ENCODE measurements at places on chromosomes 5 and 9.

DNA sequence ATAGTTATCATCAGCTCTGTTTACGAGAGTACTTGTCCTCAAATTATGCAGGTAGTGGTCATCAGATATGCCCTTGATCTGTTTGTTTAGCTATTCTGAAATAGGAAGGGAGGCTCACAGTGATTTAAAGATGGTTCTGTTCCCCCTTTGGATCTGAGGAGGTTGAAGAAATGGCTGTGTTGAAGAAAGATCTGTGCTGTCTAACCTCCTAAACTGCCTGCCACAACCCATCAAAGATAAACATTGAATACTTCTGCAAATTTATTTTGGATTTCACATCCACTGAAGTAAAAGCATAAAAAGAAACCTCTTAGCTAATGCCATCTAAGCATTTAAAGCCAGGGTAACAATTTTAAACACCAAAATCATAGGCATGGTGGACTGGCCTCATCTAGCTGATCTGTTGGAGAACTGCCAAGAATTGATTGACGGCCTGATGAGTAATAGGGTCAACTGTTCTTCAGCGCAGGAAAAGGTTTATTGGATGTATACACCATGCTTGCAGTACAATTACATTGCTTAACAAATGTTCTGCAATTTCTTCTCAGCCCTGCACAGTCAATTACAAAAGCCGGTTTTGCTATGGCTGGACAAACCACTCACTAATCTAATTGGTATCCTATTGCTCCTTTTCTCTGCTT lies 97.6 kb downstream of the SEMA6A start:
- peak; percentile 12 for DNase-seq

DNA sequence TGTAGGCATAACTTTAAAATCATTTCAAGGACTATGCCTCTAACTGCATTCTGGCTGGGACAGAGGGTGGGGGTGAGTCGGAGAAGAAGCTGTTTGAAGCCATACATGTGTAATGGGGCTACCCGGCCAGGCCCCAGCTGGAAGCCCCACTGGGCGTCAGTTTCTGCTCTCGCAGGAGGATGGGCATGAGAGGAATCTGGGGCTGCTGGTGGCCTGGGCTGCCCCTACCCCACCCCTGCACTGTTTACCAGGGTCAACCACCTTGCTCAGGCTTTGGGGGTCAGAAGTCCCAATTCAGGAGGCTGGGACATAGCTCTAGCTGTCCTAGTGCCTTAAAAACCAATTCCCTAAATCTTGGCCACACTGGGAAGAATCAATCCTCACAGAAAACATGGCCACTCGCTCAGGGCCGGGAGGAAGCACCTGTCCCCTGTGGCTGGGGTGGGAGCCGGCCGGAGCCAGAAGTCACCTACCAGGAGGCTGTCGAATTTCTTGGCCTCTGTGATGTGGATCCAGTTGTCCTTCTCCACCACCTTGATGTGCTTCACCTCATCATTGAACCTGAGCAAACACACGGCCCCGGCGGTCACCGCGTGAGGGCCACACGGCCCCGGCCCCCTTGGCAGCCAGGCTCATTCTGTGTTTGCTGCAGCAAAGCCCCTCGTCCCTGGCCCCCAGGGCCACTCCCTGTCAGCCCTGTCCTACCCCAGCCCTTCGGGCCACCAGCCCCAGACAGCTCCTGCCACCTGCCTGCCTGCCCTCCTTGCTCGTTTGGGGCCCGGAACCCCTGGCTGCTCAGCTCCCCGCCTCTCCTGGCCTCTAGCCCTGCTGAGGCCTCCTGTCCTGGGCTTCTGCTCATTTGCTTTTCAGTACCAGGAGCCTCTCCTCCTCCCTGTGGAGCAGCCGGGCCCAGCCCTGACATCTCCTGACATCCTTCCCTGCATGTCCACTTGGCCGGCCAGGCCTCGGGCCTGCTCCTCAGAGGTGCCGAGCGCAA lies 33.6 kb upstream of the SARDH start:
- DNase-seq, result no peak

- no peak for DNase-seq
These were observed 505 bp upstream of the SIGMAR1 start for GRCh38 chr9:34638138-34638445.

GRCh38 chr5:132457371-132458225 lies 33.0 kb downstream of the IRF1 start:
- DNase-seq, result no peak

- DNase-seq, result no peak
These were observed 6.7 kb upstream of the OR1N2 start for GRCh38 chr9:122546196-122546595.

DNA sequence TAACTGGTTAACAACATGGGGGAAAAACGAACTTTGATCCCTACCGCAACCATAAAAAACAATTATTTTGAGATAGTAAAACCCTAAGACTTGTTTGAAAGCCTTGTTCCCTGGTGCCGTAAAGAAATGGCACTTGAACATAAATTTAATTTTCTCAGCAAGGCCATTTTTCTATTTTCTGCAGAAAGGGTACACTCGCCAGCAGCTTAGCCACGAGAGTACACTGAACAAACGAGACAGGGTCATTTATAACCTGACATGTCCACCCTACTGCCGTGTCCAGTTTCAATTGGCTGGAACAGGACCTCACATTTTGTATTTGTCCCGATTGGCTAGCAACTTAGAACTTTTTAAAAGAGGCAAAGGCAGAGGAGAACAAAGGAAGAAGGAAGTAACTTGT lies 26.8 kb downstream of the FBXW11 start:
- DNase-seq, result no peak

DNA sequence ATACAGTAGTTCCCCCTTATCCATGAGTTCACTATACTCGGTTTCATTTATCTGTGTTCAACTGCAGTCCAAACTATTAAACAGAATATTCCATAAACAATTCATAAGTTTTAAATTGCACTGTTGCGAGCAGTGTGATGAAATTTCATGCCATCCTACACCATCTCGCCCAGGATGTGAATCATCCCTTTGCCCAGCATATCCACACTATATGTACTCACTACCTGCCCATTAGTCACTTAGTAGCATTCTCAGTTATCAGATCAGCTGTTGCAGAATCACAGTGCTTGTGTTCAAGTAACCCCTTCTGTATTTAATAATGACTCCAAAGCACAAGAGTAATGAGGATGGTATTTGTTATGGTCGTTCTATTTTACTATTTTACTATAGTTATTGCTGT lies 51.5 kb downstream of the SHOC1 start:
- DNase-seq, result peak; percentile 78

DNA sequence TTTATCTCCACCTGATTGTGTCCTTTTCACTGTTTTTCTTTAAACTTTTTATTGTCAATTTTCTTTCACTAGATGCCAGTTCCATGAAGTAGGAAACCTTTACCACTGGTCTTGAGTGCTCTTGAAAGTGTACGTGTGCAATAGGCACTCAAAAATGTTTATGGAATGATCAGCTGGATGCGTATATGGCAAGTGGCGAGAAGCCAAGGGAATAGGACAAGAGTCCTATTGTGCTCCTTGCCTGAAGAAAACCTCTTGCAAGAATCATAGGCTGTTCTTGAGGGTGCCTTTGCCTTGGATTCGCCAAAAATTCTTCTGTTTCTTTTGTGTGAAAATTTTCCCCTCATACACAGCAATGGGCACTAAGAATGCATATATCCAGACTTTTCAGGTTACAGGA lies 97.7 kb downstream of the GHR start:
- DNase-seq, result no peak

DNA sequence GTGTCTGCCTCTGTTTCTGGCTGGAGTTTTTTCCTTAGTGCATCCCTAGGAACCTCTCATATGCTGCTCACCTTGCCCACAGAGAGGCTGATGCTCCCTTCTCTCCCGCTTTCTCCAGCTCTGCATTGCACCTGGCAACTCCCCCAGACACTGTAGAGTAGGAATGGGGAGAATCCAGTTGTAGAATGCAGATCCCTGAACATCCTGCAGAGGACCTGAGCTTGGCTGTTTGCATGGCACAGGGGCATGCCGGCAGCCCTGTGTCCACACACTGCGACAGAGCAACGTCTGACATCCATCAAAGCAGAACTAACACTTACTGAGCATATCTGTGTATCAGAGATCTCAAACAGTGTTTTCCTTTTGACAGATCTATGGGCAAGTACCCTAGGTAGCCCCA lies 19.9 kb downstream of the IDNK start:
- no peak for DNase-seq

DNA sequence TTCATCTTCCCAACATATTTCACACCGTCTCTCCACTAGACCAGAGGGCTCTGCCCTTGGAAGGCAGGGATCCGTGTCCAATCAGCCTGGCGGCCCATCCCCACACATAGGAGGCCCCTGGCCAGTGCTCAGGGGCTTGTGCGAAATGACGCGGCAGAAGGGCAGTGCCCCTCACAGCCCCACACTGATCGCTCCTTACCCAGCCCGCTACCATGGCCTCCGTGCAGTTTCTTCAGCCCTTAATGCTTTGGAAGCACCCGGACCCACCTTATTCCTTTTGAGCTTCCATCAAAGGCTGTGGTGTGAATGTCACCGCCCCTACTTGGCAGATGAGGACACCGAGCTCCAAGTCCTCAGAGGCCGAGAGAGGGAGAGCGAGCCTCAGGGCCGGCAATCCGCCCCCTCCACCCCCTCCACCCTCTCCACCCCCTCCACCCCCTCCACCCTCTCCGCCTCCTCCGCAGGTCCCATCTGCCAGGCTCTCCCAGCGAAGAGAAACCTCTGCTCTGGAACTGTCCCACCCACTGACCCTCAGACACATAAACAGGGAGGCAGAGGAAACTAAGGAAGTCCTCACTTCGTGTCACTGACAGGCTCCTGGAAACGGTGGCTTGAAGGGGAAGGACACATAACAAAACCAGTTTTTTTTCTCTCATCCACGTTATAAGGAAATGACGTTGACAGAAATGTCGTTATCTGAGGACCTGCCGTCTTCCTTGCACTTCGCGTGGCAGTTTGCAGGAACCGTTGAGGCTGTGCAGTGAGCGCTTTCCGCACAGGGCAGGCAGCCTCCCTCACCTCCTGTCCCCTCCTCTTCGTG lies 13.9 kb downstream of the QSOX2 start:
- DNase-seq, result no peak

DNA sequence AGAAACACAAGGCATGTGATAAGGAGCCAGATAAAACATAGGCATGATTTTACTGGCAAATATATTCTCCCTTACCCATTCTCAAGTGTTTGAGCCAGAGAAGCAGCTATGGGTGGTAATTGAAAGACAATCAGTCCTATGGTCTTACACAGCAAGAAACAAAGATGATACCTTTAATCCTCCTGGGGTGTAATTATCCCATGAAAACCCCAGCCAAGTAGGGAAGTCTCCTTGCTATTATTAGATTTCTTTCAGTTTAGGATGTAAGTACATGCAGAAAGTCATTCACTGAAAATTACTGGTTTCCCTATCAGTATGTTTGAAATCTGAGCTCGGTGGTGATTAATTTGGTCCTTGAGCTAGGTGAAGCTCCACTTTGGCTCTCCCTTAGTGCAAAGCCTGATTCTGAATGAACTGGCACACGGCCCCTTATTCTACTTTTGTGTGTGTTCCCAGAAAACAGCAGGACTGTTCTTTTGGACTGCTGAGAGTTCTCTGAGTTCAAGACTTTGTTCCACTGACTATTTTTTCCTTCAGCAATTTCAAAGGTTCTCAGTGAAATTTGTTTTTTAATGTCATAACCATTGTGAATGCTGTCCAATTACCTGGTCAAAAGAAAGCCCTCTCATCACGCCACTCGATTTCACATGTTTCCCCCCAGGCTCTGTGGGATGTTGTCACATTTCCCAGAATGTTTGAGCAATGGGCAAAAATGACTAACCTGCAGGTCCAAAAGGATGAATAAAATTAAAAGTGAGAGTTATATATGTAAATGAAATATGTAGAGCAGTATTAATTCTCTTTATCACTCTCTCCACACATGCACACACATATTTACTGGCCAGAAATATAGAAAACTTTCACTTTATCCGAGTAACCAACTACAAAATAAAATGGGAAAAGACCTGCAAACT lies 343.0 kb downstream of the RAB3C start:
- no peak for DNase-seq

GRCh38 chr5:60261732-60262131 lies 368.2 kb upstream of the PDE4D start:
- DNase-seq, result no peak

GRCh38 chr9:129458663-129459546 lies 162.0 kb downstream of the C9orf50 start:
- no peak for DNase-seq

- no peak for DNase-seq
These were observed 7.7 kb downstream of the MED27 start for GRCh38 chr9:132071847-132072507.

DNA sequence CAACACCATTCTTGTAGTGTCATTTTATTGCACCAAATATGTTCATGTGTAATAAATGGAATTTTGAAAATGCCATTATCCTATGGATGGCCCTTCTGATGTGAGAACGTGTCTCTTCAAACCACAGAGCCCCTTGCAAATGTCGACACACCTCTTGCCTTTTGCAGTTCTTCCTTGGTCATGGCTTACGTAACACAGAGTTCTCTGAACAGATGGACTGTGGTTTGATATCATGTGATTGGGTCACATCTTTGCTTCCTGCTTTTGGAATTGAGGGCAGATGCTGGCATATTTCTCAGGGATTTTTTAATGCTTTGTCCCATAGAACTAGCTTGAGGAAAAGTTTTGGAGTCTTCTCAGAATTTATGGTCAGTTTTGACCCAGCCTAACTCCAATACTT lies 4.6 kb downstream of the TGFBR1 start:
- DNase-seq, result no peak

GRCh38 chr5:37891832-37892231 lies 52.0 kb upstream of the GDNF start:
- no peak for DNase-seq

GRCh38 chr9:131423171-131423581 lies 29.3 kb downstream of the PRRC2B start:
- no peak for DNase-seq

DNA sequence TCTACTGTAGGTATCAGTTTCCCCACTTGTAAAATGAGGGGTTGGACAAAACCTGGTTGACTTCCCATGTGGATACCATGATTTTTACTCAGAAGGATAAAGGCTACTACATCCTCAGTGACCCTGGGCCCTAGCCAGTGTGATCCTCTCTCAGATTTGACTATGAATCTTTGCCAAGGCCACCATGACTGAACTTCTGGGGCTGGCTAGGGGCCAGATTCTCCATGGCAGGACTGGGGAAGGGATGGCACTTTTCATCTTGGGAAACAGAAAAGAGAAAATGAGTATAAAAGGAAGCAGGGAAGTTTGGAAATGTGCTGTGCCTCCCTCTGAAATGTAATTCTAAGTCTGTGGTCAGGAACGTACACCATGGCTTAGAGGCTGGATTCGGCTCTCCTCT lies 1.4 kb upstream of the FSTL4 start:
- no peak for DNase-seq

- DNase-seq, result no peak
These were observed 46.0 kb downstream of the VAV2 start for GRCh38 chr9:133945977-133946753.

- DNase-seq, result no peak
These were observed 9.3 kb upstream of the MOCS2 start for GRCh38 chr5:53118879-53119278.

- DNase-seq, result no peak
These were observed 5.9 kb upstream of the RPS6 start for GRCh38 chr9:19385786-19386501.

GRCh38 chr9:69379270-69379982 lies 54.4 kb downstream of the ENTREP1 start:
- DNase-seq, result peak; percentile 8

- DNase-seq, result no peak
These were observed 227.8 kb downstream of the ICE1 start for GRCh38 chr5:5650242-5650641.

GRCh38 chr5:83777856-83778255 lies 57.2 kb upstream of the HAPLN1 start:
- DNase-seq, result no peak

All from LoVo (cell line).